ENCODE measurements at places on chromosomes 2 and 18. TPM values are rescaled to one million over a fixed set of nuclear protein-coding genes. Genes with fewer than 3 reads are reported as not detected.

- no peak for DNase-seq
Observed at GRCh38 chr2:164388511-164388910, 232.8 kb downstream of the GRB14 start.

DNA sequence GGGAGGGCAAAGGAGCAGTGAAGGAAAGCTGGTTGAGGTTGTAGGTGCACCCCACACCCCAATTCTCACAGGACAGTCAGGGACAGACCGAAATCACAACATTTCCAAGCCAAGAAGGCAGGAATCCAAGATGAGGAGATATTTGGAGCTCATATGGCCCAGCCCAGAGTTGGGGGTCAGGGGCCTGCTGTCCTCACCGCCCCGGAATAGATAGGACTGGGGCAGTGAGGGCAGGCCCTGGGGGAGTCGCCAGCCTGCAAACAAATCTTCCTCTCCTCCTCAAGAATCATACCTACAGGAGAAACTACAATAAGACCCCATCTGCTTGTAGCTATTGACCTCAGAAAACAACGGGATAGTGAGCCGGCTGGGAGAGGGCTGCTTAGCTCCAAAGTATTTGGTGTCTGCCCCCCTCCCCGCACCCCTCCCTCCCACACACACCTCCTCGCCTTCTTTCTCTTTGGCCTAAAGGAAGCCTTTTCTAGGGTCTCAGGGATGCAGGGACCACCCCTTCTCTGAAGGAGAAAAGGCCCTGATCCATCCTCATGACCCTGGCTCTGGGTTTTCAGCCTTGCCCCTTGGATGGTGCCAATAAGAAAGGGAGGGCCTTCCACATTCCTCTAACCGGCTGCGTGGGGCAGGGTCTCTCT lies 3.8 kb downstream of the EN1 start:
- peak; percentile 29 for DNase-seq

- no peak for DNase-seq
Observed at GRCh38 chr2:149290662-149291061, 39.7 kb upstream of the LYPD6 start.

- DNase-seq: no peak
Observed at GRCh38 chr2:155633060-155633839, 699.3 kb downstream of the NR4A2 start.

- DNase-seq: no peak
Observed at GRCh38 chr2:25885933-25886332, 7.6 kb upstream of the ASXL2 start.

GRCh38 chr2:104854498-104855220 lies 744 bp downstream of the POU3F3 start:
- no peak for DNase-seq

DNA sequence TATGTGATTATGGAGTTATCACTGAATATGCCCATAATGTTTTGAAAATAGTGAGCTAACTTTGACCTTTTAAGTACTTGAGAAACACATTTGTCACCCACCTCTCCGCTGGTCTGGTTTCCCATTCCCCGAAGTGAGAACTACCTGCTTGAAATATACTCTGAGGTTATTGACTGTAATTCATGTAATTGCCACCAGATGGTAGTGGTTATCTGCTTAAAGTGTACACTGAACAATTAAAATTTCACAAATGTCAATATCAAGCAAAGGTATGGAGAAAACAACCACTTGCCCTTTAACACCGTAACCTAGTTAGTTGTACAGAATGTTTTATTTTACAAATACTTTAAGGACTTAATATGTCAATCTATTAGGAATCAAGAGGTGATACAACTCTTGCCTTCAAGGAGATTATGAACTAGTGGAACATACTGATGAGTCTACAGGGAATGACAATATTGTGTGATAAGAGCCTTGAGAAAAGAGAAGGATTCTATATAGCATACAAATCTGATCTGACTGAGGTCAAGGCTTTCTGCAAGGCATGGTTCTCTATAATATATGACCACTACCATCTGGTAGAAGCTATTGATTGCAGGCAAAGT lies 316.8 kb upstream of the KCNH7 start:
- DNase-seq: no peak

DNA sequence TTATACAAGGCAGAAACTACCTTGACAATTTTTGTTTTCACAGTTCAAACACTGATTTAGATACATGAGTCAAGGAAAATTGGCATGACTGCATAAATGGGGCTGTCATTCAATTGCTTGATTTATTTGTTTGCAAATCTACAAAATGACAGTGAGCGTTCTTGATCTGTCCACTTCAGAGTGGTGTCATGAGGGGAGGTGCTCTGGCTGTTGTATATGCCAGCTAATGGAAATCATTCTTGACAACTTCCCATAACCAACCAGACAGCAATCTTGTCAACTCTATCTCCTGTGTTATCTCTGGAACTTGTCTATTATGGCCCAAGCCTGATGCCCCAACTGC lies 120.6 kb upstream of the UGP2 start:
- no peak for DNase-seq

DNA sequence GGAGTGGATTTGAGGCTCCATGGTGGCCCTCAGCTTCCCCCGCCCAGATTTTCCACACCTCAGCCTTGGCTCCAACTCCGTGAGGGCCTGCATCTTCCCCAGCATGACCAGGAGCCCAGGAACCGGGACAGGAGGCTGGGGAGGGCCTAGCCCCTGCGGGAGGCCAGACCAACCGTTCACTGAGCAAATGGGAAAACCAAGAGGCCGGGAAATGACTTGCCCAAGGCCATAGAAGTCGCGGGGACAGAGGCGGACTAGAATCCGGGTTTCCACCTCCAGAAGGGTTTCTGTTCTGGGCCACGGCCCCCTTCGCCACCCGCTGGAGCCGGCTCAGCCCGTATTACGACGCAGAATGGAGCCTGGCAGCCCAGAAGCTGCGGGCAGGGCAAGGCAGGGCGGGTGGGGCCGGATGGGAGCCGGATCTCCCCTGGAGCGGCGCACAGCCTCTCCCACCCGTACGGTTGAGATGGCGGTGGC lies 7.9 kb upstream of the CRYBA2 start:
- DNase-seq: no peak

- no peak for DNase-seq
Observed at GRCh38 chr18:53489266-53489665, 735.2 kb downstream of the MBD2 start.

GRCh38 chr18:21241301-21242048 lies 557 bp upstream of the GREB1L start:
- DNase-seq: no peak

DNA sequence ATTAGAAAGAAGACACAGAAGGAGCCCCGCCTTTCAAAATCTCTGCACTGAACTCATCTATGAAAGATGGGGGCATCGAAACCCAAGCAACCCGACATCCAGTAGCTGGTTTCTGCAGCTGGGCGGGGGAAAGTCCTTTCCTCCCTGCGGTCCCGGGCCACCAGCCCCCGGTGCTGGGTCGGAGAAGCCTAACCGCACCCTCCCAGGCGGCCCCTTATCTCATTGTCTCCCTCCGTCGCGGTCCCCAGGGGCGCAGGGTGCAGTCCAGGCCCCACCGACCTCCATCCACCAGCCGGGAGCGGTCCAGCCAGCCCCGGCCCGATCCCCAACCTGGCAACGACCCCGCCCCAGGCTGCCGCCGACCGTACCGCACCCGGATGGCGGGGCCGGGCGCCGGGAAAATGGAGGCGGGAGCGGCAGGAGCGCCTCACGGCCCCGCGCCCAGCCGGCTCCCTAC lies 452 bp downstream of the RAPH1 start:
- DNase-seq: peak; percentile 81

GRCh38 chr18:10422731-10423130 lies 31.7 kb upstream of the APCDD1 start:
- no peak for DNase-seq

- DNase-seq: no peak
Observed at GRCh38 chr18:10343778-10344177, 110.7 kb upstream of the APCDD1 start.

DNA sequence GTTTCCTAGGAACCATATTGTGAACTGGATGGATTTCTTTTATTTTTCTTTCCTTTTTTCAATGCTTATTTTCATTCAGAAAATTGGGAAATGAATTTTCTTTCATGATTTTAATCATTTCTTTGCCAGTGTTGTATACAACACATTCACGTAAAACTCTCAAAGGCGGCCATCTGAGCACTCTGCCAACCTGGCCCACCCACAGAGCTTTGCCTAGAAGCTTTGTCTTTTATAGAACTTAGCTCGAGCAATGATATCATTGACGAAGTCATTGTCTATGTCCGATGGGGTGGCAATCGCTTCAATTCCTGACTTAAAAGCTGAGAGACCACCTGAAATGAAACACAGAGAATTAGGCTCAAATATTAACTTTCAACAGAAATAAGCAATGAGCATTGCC lies 13.3 kb downstream of the LYG2 start:
- DNase-seq: no peak

DNA sequence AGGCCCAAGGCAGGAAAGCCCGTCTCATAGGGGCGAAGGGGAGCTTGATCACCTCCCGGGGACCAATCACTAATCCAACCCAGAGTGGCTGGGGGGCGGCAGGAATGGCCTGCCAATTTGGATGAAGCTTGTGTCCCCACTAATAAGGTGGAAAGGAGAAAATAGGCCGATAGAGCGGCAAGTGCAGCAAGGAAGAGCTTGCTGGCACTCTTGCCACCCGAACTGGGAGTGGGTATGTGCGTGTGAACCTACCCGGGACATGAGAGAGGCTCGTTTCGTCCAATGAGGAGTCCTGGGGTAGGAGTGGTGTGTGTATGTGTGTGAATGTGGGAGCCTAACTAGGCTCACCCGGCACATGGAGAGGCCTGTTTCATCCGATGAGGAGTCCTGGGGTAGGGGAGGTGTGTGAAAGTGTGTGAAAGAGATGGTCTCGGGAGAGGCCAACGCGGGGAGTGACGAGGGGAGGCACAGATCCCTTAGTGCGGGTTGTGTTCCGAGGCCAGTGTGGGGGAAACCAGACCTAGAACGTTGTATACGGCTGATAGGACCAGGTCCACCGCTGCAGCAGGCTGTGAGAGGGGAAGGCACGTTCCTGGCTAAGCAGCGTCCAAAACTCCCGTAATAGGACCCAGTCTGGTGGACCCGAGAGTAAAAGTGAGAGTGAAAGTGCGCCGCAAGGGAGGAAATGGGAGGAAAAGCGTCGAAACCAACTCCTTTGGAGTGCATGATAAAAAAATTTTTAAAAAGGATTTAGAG lies 47.1 kb upstream of the SELENOI start:
- peak; percentile 80 for DNase-seq

- peak; percentile 57 for DNase-seq
Observed at GRCh38 chr2:240576036-240576435, 7.8 kb downstream of the RNPEPL1 start.

- DNase-seq: no peak
Observed at GRCh38 chr2:65355186-65355831, 77.1 kb downstream of the SPRED2 start.

SCN2A gene
- total RNA-seq: 0.36 TPM

PJVK gene
- 1.7 TPM for total RNA-seq

ABCG8 gene
- total RNA-seq: not detected

FHOD3 gene
- 1.8 TPM for total RNA-seq

SLC23A3 gene
- total RNA-seq: 3.5 TPM

CCBE1 gene
- 0.26 TPM for total RNA-seq

SIX2 gene
- total RNA-seq: not detected

SERPINB4 gene
- not detected for total RNA-seq
